Heart right ventricle (tissue), 16 donors: ENCODE measurements at places on chromosomes 3 and 15. TPM values are rescaled to one million over a fixed set of nuclear protein-coding genes. Genes with fewer than 3 reads are reported as not detected.

DNA sequence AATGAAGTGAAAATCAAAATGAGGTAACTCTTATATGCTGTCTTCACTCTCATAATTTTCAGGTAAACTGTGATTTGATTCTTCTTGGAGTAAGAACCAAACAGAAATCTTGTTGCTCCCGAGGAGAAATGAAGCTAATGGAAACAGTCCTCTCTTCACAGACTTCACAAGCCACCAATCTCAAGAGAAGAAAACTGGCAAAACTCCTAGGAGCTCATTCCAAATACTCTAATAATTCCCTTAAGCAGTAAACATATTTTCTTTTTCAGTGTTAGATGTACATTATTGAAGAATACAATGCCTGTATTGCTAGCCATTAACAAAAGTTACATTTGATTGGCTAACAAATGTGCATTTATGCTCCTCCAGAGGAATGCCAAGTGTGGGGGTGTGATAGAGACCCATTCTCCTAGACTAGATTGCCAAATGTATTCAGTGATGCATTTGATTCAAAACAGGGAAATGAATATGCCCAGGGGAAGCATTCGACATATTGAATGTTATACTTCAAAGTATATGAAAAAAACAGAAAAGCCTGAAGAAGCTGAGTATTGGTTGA, 11.8 kb upstream of the RIOX2 start:
- DNase-seq, result no peak

RARB gene
- total RNA-seq, result 19.2 TPM

GRCh38 chr3:69787436-69788168, 48.3 kb downstream of the MITF start:
- no peak for DNase-seq

TRH gene
- 0.28 TPM for total RNA-seq

DNA sequence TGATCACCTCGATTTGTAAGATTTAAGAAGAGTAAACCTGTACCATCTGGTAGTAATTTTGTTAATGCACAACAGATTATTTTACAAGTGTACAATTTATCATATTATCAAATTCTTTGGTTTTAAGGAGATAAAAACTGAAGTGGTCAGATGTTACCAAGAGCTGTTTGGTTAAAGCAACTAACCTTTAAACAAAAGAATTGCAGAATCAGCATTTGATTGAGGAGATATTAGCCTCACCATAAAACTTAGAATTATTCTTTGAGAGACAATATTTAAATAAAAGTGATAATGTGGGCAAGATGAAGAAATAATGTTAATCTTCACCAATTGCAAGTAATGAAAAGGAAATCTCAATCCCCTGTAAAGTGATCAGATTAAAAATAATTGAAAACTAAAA, 1034.9 kb downstream of the ROBO1 start:
- no peak for DNase-seq

- no peak for DNase-seq
Measured at GRCh38 chr3:65561617-65562016, 477.1 kb downstream of the MAGI1 start.

DNA sequence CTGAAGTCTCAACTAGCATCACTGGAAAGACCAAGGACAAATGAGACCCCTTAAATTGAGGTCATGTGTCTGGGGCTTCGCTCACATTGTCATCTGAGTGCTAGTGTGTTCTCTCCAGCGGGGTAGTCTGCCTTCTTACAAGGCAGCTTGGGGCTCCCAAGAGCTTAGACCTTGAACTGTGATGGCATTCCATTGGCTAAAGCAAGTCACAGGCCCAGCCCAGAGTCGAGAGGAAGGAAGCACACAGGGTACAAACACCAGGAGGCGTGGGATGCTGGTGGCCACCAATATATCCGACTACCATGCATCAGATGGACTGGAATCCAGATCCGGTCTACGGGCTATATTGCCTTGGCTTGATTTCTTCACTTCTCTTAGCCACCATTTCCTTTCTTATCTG, 31.5 kb upstream of the DYNC1LI1 start:
- DNase-seq, result no peak

DNA sequence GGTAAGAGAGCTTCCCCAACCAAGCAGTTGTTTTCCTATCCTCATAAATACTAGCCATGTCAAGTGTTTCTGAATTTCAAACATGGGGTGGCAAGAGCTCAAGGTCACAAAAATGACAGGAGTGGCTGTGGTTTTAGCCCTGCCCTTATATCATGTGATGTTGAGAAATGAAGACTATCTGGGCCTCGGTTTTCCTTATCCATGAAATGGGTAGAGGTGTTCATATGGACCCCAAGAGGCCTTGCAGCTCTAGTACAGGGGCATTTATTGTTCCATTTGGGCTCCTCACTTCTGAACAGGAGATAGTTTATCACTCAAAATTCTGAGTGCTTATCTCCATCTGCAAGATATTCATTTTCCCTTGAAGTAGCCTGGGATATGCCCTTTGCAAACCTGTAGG, 35.8 kb downstream of the LMCD1 start:
- DNase-seq, result no peak

DNA sequence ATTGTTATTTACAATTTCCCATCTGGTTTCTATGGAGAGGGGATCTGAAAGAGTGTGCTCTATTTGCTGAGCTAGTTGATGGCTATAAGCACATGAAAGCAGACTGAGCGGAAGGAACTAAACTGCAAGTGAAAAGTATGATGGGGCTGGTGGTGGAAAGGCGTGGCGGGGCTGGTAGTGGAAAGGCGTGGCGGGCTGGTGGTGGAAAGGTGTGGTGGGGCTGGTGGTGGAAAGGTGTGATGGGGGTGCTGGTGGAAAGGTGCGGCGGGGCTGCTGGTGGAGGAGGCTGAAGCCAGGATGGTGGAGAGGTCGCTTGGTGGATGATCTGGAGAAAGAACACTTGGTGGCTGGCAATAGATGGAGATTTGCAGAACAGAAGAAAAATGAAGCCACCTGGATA, 136.7 kb downstream of the FMN1 start:
- DNase-seq, result no peak

DNA sequence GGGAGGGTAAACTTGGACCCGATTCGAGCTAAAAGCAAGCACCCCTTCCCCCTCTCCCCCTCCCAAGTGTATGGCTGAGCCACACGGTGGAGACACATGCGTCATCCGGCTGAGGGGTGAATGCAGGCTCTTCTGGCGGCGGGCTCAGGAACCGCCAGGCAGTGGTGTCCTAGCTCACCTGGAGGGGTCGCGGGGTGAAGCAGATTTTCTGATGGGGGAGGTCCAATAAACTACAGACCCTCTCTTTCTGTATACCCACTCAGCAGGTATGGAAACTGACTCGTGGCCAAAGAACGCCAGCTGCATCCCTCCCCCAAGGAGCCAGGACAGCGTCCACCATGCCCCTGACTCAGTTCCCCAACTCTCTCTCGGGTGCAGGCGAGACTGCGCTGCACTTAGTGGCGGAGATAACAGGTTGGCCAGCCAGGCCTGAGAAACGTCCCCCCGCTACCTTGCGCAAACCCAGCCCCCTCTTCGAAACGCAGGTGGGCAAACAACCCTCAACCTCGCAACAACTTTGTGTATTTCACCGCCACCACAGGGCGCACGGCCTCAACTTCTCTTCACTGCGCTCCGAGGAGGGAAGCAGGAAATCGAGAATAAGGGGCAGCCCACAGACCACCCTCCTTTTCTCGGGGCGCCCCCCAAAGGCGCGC, 1.3 kb downstream of the MAGI1 start:
- peak; percentile 65 for DNase-seq

CTXN2 gene
- not detected for total RNA-seq

DNA sequence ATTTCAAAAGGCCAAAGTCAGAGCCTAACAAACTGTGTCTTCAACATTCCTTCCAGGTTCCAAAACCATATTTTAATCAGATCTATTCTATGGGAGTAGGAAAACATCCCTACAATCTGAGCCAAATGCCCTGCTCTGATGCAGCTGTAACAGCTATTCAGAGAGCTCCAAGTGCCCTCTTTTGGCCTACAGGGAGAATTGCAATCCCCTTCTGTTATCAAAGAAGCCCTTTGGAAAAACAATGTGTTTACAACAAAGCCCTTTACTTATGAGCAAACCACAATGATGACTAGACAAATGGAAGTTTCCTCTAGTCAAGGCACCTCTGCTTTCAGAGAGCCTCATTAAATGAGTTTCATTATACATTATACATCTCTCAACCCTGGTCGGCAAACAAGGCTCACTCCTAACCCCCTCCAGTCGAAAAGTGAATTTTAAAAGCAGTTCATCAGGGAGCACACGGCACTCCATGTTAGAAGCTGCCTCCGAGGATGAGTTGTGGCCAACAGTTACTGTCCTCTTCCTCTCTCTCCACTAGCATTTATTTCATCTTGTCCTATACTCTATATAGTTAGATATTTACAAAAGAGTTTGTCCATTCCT, 42.6 kb upstream of the TMCO5A start:
- no peak for DNase-seq

DNA sequence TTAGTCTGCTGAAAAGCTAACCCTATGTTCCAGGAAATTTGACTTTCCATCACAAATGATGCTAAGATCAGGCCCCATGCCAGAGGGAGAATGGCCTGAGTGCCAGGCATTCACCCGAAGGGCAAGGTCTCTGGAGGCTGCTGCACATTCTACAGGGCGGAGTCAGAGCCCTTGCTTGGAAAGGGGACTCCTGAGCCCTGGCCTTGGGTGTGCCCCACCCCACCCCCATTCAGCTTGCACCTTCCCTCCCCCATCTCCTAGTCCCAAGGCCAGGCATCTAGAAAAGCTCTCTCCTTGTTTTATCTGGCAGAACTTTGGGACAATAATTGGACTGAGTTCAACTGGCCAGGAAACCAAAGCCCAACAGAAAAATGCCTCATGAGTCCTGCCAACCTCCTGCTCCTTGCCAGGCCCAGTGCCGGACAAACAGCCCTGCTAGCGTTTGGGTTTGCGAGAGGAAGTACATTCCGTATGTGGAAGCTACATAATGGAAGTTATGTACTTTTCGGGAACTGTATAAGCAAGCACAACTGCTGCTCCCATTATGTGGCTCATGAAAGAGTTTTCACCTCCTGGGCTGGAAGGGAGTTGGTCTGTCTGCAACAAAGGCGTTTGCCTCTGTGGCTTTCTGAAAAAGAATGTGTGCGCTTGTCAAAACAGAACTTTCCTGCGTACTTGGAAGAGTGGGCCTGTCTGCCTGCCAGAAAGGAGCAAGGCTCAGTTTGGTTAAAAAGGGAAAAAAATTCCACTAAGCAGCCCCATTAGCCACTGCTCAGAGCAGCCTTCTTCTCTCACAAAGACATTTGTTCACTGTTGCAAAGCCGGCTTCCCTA, 321.5 kb upstream of the CTNNB1 start:
- DNase-seq, result peak; percentile 69

DNA sequence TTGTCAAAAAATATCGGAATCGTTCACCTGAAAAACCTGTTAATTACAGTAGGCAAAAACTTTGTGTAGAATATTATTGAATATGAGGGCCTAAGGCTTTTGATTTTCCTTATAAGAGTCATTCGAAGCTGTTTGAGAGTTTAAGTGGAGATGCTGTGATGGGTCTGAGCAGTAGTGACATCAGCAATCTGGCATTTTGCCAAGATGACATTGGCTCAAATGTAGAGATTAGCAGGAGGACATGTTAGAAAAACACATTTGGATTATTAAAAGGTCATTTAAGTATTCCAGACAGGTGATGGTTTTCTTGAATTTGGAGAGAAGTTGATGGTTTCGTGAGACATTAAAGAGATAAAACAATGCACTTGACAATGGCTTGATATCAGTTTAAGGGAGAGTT, 12.9 kb downstream of the OR5AC2 start:
- no peak for DNase-seq

DNA sequence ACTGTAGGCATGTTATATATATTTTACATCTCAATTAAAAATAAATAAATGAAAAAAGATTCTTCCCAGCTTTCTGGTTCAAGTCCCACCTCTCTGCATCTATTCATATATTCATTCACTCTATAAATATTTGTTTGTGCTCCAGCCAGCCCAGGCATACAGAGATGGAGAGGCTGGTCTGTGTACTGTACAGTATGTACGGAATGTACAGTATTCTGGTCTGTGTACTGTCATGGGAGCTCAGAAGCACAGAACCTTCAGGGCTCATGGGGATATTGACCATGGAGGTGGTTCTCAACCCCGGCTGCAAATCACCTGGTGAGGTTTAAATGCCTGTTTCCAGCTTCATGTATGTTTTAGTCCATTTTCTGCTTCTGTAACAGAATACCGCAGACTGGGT, 13.8 kb downstream of the CORO2B start:
- no peak for DNase-seq

ACP3 gene
- 1.0 TPM for total RNA-seq

ZNF385D gene
- total RNA-seq, result 11.4 TPM

- no peak for DNase-seq
Measured at GRCh38 chr15:45442507-45443135, 64.3 kb upstream of the GATM start.

ROPN1 gene
- 0.49 TPM for total RNA-seq

GRCh38 chr15:83516935-83517334, 69.8 kb downstream of the SH3GL3 start:
- DNase-seq, result no peak
